ENCODE measurements at places on chromosomes 6 and 20. TPM values are rescaled to one million over a fixed set of nuclear protein-coding genes. Genes with fewer than 3 reads are reported as not detected.

SIRPB1 gene
- total RNA-seq = 2.6 TPM

EFHC1 gene
- 20.9 TPM for total RNA-seq

PPP1R3G gene
- total RNA-seq = not detected

GRCh38 chr20:6575912-6576401 lies 191.5 kb upstream of the BMP2 start:
- H3K27ac ChIP-seq = no peak overlapping the region
- no peaks in the 10 kb centered on the region for H3K27me3 ChIP-seq
- H3K4me1 ChIP-seq = no peaks in the 10 kb centered on the region
- H3K36me3 ChIP-seq = no peaks in the 10 kb centered on the region
- no peak overlapping the region for H3K4me3 ChIP-seq
- DNase-seq = no peak

GRCh38 chr6:85191656-85192055 lies 258.2 kb upstream of the NT5E start:
- no peaks in the 10 kb centered on the region for H3K4me1 ChIP-seq
- no peak overlapping the region for H3K4me3 ChIP-seq
- no peaks in the 10 kb centered on the region for H3K27me3 ChIP-seq
- no peaks in the 10 kb centered on the region for H3K36me3 ChIP-seq
- no peak overlapping the region for H3K27ac ChIP-seq
- DNase-seq = no peak

DNA sequence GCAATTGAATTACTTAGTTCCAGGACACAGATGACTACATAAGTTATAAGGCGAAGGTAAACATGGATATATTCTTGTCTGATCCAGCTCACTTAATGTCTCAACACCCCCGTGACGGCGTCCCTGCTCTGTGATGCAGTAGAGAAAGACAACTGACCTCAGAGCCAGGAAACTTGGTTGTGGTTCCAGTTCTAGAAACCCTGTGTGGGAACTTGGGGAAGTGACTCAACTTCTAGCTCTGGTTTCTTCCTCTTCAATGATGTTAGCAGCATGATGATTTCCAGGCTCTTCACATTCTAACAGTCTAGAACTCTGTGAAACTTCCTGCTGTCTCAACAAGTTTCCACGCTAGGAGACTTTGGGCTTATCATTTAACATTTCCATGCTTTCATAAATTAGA lies 18.4 kb downstream of the LAMA4 start:
- no peak for DNase-seq
- no peak overlapping the region for H3K27ac ChIP-seq
- no peaks in the 10 kb centered on the region for H3K4me1 ChIP-seq
- no peak overlapping the region for H3K4me3 ChIP-seq

VSX1 gene
- not detected for total RNA-seq

DNA sequence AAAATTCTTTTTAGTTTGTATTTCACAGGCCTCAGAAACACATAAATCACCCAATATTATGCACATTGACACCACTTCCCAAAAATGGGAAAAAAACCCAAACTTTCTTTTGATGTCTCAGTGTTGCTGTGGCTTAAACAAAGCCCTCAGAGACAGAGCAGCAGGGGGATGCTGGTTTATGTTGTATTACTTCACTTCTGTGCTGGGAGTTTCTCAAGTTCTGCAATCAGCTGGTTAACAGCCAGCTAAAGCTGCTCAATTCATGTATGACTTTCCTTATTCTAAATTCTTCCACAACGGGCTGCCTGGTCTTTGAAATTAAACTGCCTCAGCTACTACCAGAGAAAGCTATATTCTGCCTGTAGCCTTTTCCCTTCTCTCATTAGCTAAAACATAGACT lies 5.6 kb downstream of the FILIP1 start:
- no peaks in the 10 kb centered on the region for H3K36me3 ChIP-seq
- no peak overlapping the region for H3K27ac ChIP-seq
- no peaks in the 10 kb centered on the region for H3K4me1 ChIP-seq
- no peak overlapping the region for H3K4me3 ChIP-seq

DTD1 gene
- total RNA-seq = 24.1 TPM

PCSK2 gene
- total RNA-seq = not detected

All from natural killer cell (primary cell).